ENCODE measurements at places on chromosomes 7 and 10.

GRCh38 chr10:97656777-97657176 lies 16.3 kb downstream of the PI4K2A start:
- DNase-seq = no peak

- peak; percentile 51 for DNase-seq
Observed at GRCh38 chr7:77426521-77427051, 10.4 kb upstream of the GSAP start.

GRCh38 chr7:29356631-29357030 lies 162.1 kb downstream of the CHN2 start:
- DNase-seq = no peak

DNA sequence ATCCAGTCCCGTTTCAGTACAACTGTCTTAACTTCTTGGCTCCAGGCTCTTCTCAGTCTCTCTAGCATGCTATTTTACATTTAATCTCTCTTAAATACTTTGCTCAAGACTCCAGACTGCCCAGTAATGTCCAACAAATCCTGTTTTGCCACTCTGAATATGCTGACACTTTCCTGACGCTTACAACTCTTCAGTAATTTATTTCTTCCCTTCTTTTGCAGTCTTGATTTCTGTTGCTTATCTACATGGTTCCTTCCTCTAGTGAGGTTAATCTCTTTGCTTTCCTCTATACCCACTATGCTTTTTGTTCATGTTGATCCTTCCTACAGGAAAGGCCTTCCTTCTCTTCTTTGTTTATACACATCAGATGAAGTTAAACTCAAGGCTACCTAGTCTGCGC lies 23.7 kb downstream of the UMAD1 start:
- no peak for DNase-seq

DNA sequence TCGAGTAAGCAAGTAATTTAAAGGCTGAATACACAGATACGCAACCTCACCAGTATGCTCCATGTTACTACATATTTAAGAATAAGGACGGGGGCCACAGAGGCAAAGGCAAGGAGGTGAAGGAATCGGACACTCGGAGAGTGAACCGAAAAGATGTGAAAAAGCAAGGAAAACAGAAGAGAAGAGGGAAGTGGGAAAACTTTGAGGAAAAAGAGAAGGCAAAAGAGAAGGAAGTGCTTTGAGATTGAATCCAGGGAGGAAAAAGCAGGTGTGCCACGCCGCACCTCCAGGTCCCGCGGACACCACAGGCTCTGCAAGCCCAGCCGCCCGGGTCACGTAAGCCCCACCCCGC lies 367 bp upstream of the AVL9 start:
- no peak for DNase-seq

DNA sequence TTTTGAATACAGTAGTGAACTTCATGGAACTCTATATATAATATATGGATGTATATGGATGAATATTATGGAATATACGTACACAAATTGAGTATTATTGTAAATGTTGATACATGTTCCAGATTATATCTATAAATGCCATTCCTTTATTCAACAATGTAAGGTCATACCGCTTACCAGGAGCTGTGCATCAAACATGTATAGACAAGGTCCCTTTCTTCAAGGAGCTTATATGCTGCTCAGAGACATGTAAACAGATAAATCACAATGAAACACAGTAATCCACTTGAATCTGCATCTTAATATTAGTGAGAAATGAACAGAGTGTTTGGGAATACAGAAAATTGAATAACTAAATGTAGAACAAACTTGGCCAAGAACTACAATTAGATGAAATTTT lies 898 bp upstream of the SEM1 start:
- DNase-seq = no peak

- DNase-seq = no peak
Observed at GRCh38 chr10:3010816-3011460, 56.4 kb upstream of the PFKP start.

GRCh38 chr10:60044971-60045370 lies 138.6 kb upstream of the CCDC6 start:
- no peak for DNase-seq

DNA sequence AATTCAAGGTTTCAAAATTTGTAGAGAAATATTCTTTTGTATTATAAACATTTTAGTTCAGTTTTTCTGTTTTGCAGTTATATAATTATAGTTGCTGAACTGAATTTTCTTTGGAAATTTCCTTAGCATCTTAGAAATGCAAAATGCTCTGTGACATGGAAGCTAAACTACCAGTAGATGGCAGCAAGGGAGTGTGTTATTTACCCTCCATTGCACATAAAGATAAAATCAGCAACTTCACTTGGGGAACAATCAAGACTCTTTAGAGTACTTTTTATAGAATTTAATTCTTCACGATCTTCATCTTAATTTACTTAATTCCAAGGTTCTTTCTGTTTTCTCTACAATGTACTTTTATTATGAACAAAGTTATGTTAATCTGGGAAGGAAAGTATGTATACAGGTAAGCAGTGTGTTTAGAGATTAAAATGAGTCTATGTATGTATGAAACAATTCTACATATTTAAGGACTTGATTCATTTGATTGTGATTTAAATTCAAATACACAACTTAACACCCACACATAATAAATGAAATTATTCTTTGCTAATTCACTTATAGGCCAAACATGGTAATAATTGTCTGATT lies 404.2 kb downstream of the THSD7A start:
- DNase-seq = peak; percentile 62

DNA sequence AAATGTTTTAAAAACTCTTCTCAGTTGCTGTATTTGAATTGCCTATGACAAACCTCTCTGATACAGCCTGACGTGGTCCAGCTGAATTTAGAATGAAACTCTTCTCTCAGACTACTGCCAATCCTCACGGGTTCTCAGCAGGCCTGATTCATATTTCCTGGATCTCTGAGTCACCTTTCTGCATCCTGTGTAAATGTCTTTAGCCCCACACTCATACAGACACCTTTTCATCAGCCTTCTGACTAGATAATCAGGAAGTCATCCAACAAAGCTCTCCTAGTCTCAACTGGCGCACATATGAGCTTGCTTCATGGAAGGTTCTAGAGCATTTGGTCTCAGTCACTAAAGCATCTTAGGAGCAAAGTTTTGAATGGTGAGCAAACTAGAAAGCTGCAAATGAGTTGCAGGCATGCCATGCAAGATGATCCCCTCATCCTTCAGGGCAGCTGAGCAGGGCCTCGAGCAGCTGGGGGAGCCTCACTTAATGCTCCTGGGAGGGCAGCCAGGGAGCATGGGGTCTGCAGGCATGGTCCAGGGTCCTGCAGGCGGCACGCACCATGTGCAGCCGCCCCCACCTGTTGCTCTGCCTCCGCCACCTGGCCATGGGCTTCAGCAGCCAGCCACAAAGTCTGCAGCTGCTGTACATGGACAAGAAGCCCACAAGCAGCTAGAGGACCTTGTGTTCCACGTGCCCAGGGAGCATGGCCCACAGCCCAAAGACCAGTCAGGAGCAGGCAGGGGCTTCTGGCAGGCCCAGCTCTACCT lies 182.8 kb downstream of the ARHGAP12 start:
- DNase-seq = peak; percentile 98

Measured in fibroblast of upper back skin (primary cell).